Heart right ventricle (tissue), 16 donors: ENCODE measurements at places on chromosomes 4 and X. TPM values are rescaled to one million over a fixed set of nuclear protein-coding genes. Genes with fewer than 3 reads are reported as not detected.

DNA sequence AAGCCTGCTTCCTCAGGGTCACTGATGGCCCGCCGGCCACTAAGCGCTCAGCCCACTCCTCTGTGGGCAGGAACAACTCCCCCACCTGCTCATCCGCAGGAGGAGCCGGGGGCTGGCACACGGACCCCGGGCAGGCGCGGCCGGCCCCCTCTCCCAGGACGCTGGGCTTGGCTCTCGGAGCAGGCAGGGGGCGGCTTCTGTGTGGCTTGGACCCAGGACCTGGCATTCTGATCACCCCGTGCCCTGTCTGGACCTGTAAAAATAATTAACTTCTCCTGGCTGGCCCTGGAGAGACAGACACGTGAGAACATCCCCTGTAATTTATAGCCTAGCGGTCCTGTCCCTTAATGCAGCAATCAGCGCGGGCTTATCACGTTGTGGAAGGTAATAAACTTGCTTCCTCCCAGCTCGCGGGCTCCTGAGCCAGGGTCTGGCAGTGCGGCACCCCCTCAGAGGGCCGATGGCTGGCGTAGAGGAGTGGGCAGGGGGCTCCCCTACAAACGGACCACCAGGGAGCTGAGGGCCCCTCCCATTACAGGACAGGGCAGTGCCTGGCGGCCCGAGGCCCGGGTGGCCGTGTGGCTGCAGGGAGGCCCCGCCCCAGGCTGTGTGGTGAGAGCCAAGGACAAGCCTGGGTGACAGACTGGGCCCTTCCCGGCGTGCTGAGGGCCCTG, 84.5 kb upstream of the NKX1-1 start:
- DNase-seq = no peak

The DUSP21 gene
- not detected for polyA plus RNA-seq

The SSX3 gene
- not detected for polyA plus RNA-seq

DNA sequence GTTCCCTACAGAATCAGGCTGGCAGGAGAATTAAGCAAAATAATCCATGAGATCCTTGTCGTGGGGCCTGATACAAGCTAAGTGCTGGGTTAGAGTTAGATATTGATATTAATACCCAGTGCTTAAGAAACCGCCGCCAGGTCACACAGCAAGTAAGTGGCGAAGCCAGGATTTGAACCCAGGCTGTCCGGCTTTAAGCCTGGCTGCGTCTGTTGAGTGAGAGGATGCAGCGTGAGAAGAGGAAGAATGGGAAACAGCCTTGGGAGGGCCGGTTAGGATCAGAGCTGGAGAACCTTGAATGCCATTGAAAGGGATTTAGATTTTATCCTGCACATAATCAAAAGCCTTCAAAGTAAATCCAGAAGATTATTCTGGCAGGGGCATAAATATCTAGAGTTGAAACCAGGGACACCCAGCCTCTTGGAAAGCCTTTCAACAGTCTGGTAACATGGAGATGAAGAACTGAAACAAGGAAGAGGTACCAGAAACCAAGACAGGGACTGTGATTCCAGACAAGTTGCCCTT, 64.8 kb upstream of the HELT start:
- no peak for DNase-seq

GRCh38 chr4:41537292-41537890, 566 bp upstream of the LIMCH1 start:
- no peak for DNase-seq
